ENCODE measurements at places on chromosomes 2 and 18.

- no peak for DNase-seq
Measured at GRCh38 chr18:23617412-23618014, 31.2 kb upstream of the NPC1 start.

DNA sequence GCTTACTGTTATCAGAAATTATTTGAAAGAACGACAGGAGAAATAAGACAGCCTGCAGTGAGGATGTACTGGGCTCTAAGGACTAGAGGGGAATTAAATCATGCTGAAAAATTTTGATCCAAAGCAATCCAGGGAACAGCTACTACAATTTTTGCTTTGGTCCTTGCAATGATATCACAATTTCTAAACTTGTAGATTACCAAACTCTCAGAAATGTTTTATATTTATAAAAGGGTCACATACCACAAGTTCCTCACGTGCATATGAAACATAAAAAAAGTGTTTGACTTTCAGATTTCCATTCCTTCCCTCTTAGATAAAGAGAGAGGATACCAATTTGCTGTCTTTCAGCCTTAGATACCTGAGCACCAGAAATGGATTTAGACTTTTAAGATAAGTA lies 261.2 kb downstream of the STK39 start:
- no peak for DNase-seq

GRCh38 chr2:237201461-237202287 lies 116.0 kb downstream of the COPS8 start:
- DNase-seq: no peak

- peak; percentile 78 for DNase-seq
Measured at GRCh38 chr2:177392373-177393202, at the start of gene AGPS. Gene AGPS, plus strand, starts transcription at chr2:177392773. Its CDS starts 17 bp downstream, at chr2:177392790.

DNA sequence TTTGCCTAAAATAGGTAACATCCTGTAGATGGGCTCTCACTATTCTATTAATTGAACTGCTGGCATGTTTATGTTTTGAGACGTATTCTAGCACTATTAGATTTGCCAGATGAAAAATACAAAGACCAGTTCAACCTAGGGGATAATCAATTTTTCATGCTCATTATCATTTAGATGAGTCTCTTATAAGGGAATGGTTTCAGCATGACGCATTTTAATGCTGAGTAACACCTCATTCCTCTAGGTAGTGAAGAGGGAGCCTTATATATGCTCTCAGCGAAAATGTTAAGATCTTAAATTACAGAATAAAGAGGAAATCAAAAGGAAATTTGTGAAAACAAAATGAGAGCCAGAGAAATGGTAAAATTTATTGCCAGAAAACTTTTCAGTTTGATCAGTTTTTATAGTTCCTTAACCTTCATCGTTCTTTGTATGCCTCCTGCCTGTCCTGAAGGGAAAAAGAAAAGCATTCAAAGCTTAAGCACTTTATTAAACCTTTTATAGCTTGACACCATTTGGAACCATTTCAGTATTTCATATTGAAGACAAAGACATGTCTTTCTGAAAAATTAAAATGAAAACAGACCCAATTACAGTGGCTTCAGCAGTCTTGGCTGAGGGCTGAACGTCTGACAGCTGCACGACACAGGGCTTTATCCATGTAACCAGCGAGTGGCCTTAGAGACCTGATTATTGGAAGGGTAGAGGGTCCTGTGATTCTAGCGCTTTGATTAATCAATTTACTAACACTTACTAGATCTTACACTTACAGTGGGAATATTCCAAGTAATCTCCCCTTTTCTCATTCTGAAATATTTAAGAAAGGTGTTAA lies 112.8 kb downstream of the ADCYAP1 start:
- DNase-seq: no peak

- DNase-seq: no peak
Measured at GRCh38 chr18:54268751-54269150, 566 bp upstream of the POLI start.

DNA sequence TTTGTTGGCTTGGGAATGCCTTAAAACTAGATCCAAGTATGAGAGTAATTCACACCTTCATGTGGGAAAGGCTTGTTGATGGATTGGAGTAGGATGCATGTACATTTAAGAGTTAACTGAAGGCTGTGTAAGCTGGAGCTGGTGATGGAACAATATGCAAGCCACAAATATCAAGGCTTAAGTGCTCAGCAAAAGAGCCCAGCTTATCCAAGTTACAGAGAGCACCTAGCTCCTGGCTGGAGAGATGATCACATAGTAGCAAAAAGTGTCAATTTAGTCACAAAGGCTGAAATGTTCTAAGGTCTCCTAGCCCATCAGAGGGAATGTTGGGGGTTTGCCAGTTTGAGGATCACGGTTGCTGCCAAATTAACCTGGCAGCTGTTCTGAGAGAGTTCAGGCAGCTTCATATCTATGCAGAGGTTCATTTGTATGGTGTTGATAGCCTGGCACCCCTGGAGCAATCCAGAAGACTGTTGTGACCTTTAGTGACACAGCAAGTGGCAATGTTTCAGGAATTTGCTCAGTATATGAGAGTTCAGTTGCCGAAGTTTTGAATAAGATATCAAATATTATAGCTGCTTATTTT lies 228.2 kb downstream of the DOK6 start:
- no peak for DNase-seq

Measured in nephron progenitor cell (in vitro differentiated cells).